Anterior cingulate cortex (tissue), 58 donors: ENCODE measurements at places on chromosomes 2 and 18.

DNA sequence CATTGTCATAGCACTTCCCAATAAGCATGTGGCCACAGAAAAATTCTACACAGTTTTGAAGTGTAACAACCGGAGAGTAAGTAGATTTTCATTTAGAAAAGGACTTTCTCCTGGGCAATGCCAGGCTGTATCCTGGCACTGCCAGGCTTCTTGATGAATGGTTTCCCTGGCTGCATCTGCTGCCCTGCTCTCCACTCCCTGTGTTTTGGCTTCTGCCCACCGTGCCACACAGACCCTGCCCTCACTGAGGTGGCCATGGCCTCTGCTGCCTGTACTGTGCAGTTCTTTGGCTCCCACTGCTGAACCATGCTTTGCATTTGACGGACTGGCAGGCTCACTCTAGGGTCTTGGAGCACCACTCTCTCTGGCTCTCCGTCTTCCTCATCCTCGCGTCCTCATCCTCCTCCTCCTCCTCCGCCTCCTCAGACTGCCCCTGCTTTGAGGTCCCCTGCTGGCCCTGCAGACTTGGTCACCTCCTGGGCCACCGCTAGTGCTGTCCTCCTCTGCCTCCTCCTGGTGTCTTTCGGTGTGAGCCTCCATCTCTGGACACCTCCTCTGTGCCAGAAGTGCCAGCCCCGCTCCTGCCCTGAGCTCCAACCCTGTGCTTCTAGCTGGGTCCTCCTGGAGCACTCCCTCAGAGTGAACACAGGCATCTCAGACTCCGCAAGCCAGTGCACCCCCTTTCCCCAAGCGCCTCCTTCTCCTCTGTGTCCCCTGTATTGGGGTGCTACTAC, 45.9 kb upstream of the CNGA3 start:
- DNase-seq, result no peak

DNA sequence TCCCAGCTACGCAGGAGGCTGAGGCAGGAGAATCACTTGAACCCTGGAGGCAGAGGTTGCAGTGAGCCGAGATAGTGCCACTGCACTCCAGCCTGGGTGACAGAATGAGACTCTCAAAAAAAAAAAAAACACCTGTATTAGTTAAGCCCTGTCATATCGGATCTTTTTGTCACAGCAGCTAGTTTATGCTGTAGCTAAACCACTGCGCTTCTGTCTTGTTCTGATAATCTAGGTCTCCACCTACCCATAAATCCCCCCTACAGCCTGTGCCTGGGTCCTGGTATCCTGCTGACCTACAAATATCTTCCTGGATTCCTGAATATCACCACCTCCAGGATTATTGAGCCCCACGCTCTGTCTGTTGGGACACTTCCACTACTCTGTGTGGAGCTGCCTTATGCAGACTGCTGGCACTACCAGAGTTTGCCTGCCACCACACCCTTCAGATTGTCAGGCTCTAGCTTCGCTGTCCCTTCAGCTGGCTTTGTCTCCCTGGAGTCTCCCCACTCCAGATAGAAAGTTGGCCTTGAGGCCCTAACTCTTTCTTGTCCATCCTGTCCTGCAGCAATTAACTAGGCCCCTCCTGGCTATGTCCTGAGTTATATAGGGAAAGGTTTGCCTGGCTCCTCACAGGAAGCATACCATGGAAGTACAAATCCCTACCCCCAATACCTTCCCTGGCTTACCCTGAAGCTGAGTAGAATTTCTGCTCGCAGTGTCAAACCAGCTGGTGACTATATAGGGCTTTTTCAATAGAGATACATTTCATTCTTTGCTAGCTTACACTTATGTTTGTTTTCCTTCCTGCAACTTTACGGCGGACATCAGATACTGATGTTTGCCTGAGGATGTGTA, 136.0 kb upstream of the SERTAD2 start:
- no peak for DNase-seq

GRCh38 chr2:199216253-199216652, 241.5 kb downstream of the SATB2 start:
- no peak for DNase-seq

- DNase-seq, result no peak
Measured at GRCh38 chr2:86416146-86416545, 25.0 kb upstream of the KDM3A start.

DNA sequence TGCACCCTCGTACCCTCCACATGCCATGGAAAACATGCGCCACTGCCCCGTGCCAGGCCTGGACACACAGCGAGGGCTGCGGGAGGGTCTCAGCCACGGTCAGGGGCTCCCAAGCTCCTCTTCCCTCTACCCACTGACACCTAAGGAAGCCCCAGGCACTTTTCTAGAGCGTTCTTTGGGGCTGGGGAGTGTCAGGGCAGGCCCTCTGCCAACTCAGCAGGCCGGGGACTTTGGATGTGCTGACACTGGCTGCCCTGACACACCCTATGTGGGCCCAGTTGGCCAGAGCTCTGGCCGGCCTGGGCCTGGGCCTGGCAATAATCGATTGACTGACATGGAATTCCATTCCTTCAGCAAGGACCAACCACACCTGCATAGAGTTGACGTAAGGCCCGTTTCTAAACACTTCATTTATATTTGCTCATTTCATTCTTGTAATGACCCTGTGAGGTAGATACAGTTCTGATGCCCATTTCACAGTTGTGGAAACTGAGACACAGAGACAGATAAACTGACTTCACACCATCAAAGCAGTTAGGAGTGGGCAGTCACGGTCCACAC, 70.5 kb downstream of the ZFP36L2 start:
- no peak for DNase-seq
